Activated effector memory CD4-positive, alpha-beta T cell treated with Interleukin-2 at 50 U/mL for 16 hours (primary cell): ENCODE measurements at places on chromosomes 7 and 10.

- DNase-seq = no peak
Observed at GRCh38 chr7:4726566-4726965, 44.5 kb downstream of the FOXK1 start.

DNA sequence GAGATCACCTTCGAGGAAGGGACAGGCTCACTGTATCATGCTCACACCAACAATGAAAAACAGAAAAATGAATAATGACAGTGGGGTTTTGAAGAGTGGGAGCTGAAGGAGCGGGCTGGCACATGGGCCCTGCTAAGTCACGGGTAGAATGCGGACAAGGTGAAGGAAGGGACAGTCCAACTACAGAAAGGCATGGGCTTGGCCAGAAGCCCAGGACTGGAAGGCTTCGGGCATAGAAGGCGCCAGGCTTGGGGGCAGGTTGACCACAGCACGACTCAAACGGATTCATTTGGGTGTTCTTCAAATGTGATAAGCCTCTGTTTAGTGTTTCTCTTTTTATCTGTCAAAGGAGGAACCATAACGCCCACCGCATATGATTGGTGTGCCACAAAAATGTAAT lies 509.5 kb downstream of the CCSER2 start:
- no peak for DNase-seq

GRCh38 chr10:123552760-123553554 lies 113.2 kb upstream of the GPR26 start:
- DNase-seq = no peak

DNA sequence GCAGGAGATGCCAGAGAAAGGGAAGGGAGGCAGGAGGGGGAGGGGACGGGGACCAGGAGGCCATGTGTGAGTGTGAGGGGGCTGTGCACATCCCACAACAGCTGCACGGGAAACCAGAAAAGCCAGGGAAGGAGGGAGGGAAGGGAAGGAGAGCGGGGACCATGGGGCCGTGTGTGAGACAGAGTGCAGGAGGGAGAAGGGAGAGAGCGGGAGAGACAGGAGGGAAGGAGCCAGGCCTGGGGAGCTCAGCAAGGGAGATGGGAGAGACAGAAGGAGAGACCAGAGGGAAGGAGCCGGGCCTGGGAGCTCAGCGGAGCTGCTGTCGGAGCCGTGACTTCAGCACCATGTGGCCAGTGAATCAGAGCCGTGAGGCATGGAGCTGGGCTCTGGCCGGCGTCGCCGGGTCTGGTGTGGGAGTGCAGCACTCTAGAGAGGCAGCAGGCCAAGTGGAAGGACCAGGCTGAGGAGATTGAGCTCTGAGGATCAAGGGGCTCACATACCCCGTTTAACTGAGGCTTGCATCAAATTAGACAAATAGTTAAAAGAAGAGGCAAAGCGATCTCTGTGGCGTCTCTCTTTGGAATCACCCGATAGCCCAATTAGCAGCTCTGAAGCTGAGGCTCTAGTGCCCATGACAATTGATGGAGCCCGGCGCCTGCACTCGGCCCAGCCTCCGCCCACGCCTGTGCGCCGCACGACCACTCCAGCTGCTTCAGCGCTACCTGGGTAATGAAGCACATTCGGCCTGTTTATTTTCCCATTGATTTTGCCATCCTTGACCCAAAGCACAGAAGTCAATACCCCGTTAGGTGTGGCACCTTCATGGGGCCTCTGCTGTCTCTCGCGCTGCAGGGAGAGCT lies 150.4 kb downstream of the MAD1L1 start:
- DNase-seq = no peak

DNA sequence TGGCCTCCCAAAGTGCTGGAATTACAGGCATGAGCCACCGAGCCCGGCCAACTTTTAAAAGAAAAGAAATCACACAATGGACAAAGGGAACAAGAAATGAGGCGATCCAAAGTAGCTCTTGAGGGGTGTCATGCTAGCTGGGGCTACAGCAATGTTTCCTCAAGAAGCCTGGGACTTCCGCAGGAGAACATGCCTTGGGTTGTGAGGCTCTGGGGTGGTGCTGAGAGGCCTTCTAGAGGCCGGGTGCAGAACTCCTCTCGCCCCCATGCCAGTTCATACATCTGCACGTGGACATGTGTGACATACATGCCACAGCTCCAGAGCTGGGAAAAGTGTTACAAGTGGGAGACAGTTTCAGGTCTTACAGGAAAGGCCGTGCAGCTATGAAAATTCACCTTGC lies 238.2 kb downstream of the SKAP2 start:
- no peak for DNase-seq

- no peak for DNase-seq
Observed at GRCh38 chr7:1794888-1795542, 124.9 kb downstream of the ELFN1 start.

DNA sequence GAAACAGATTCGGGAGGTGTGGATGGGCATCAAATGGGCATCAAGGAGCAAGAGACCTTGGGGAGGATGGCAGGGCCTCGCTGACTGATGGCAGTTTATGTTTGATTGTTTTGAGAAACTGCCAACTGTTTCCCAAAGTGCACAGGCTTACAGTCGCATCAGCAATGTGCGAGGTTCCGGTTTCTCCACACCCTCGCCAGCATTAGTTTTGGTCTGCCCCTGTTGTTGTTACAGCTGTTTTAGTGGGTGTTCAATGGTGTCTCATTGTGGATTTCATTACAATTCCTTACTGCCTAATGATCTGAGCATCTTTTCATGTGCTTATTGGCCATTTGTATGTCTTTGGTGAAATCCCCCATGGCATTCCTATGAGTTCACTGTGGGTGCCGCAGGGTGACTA lies 24.4 kb downstream of the AKR1E2 start:
- DNase-seq = no peak

DNA sequence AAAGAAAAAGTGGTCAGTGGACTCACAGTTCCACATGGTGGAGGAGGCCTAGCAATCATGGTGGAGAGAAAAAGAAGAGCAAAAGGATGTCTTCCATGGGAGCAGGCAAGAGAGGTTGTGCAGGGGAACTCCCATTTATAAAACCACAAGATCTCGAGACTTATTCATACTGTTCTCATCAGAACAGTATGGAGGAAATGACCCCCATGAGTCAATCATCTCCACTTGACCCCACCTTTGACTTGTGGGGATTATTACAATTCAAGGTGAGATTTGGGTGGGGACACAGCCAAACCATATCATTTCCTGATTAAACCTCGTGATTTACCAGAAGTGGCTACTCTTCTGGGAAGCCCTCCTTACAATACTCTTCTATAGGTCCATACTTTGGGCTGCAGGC lies 160.1 kb downstream of the SORCS1 start:
- DNase-seq = no peak

DNA sequence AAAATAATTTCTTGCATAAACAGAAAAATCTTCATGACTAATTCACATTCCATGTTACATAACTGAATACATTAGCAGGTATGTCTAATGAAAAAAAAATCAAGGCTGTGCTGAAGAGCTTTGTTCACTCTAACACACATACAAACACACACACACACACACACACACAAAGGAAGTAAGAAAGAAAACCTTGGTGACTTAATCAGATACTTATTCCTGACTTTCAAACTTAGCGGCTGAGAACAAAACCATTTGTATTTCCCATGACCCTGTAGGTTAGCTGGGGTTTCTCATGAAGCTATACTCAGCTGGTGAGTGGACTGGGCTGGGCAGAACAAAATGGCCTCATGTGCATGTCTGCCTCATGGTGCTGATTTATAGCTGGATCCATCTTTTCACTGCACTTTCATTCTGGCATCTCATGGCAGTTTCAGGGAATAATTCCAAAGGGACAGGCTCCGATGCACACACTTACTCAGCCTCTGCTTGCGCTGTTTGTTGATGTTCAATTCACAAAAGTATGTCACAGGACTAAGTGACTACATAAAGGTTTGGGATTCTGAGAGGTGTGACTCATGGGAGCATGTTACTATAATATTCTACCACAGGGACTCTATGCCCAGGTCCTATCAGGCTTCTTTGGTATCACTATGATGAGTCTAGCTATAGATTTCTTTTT lies 161.2 kb downstream of the PCLO start:
- DNase-seq = no peak

- DNase-seq = no peak
Observed at GRCh38 chr10:110286841-110287240, 17.9 kb downstream of the SMNDC1 start.

DNA sequence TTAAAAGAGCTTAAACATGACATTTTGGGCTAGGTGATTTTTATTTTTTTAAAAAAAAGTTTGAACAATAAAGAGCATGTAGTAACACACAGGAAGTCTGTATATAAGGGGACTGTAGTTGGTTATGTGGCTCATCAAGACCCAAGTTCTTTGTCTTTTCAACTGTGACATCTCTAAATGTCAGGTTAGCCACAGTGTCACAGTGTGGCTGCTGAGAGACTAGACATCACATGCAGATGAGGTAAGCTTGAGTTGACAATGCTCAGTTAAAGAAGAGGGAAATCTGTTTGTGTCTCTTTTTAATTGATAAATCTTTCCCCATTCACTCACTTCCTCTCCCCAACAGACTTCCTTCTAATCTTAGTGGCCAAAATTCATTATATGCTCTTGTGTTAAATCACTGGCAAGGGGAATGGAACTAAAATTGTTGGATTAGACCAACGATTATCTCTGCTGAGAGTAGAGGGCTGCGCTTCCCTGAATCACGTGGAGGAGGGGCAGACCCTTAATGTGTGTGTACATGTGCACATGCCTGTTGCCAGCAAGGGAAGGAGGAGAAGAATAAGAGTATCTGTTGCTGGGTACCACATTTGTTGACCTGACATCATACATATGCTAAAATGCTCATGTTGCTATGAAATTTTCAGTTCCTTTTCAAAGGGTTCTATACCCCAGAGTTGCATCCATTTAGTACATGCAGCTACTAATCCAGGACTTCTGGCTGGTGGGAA lies 78.3 kb downstream of the MMRN2 start:
- no peak for DNase-seq

- no peak for DNase-seq
Observed at GRCh38 chr10:126734015-126734414, 63.5 kb upstream of the C10orf90 start.

DNA sequence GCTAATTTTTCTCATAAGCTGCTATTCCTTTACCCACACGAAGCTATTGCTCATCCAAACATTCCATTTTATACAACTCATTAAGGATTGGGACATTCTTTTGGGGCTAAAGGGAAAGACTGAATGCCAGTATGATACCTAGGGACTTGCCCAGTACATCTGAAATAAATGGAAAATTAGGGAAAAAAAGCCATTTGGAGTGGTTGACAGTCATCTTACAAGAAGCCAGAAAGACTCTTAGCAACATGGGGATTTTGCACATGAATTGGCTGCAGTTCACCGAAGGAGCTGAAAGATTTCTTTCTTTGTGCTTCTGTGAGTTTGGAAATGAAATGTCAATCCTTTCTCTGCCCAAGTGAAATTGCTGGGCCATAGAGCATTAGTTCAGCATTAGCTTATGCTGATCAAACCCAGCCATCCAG lies 43.3 kb upstream of the MTURN start:
- DNase-seq = no peak

DNA sequence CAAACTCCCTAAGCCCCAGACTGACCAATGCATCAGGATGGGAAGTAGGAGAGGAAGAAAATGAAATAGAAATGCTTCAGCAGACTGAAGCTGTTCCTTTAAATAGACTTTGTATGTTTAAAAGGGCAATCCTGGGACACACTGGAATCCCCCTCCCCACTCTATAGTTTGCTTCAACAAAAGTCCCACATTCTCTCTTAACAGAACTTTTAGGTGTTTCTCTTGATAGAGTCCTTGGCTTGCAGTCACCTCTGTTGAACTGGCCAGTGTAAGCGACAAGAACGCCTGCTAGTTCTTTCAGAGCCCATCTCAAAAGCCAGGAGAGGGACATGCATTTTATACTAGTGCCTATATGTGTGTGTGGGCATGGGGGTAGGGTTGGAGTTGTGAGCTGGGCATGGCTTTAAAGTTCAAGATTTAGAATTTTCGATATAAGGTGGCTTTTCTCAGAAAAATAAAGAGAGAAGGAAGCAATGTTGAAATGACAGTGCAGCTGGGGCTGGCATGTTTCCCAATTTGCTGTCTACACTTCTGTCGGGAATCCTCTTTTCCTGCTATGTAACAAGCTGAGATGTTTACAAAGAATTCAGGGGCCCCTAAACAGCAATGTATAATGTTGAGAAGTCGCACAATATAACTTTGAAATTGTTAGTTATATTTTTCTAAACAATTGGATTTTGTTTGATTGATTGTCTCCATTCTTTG lies 2.1 kb downstream of the TBX20 start:
- no peak for DNase-seq

DNA sequence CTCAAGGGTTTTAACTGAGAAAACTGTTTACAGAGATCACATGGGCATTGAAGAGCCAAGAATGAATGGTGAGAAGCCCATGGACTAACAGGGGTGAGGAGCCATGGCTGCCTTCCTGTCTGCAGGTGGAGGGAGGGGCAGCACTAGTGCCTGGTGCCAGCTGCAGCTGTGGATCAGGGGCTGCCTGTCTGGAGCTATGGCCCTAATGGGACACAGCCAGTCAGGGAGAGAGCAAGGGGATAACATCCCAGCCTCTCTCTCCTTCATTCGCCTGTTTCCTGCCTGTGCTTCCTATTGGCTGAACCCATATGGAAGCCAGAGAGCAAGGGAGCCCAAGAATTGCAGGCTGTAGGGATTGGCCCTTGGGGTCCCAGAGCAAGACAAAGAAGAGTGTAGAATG lies 125.8 kb upstream of the GAD2 start:
- DNase-seq = no peak

DNA sequence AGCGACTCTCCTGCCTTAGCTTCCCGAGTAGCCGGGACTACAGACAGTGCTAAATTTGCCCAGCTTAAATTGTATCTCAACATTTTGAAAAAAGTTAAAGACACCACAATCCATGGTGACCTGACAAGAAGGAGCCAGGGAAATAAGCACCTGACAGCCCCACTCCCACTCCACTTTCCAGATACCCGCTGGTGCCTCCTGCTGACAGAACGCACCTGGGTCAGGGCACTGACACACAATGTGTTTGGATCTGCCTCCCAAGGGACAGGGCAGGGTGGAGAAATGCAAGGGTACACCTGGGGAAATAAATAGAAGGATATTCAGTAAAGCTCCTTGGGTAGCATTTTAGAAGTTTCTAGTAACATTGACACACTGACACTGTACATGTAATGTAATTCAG lies 58.9 kb upstream of the OPN4 start:
- DNase-seq = no peak

DNA sequence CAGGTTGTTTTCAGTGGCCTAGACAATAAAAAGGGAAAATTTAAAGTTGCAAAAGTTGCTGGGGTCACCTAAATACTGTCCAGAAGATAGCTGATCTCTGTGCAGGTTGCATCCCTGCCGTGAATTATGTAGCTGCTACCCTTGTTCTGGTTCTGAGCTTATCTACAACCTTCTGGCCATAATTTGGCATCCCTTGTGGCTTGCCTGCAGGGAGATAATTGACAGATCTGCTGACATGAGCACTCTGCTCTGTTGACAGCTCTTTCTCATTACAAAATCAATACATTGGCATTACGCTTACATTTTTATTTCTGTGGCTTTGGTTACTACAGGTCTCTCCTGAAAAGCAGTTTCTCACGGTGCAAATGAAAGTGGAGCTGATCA lies 29.3 kb upstream of the HECTD2 start:
- no peak for DNase-seq

GRCh38 chr10:4352414-4352961 lies 473.5 kb upstream of the AKR1E2 start:
- no peak for DNase-seq
